Uterus (tissue), 4 donors: ENCODE measurements at places on chromosomes 7 and 10.

- H3K27me3 ChIP-seq, result no peaks in the 10 kb centered on the region
- no peak overlapping the region for H3K4me3 ChIP-seq
- no peak overlapping the region for H3K27ac ChIP-seq
- no peaks in the 10 kb centered on the region for H3K36me3 ChIP-seq
- no peak for DNase-seq
Measured at GRCh38 chr10:16853201-16853600, 36.0 kb upstream of the RSU1 start.

GRCh38 chr7:85000735-85001350 lies 186.0 kb downstream of the SEMA3D start:
- H3K27ac ChIP-seq, result no peak overlapping the region
- DNase-seq, result no peak
- no peak overlapping the region for H3K4me3 ChIP-seq
- no peaks in the 10 kb centered on the region for H3K27me3 ChIP-seq
- H3K4me1 ChIP-seq, result no peaks in the 10 kb centered on the region

DNA sequence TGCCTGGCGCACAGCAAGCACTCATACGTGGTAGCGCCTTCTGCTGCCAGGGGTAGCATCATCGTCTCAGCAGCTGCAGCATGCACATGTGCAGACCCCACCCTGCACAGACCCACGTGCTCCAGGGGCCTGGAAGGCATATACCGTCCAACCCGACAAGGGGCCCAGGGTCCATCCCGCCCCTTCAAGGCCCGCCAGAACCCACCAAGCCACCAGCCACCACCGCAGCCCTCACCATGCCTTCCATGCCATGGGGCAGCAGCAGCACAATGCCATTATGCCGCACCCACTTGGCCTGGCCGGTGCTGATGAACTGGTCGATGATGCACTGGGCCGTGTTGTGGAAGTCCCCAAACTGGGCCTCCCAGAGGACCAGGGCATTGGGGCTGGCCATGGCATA lies 22.7 kb downstream of the OGDHL start:
- no peaks in the 10 kb centered on the region for H3K27me3 ChIP-seq
- H3K36me3 ChIP-seq, result no peaks in the 10 kb centered on the region
- H3K4me1 ChIP-seq, result no peaks in the 10 kb centered on the region
- H3K27ac ChIP-seq, result no peak overlapping the region

DNA sequence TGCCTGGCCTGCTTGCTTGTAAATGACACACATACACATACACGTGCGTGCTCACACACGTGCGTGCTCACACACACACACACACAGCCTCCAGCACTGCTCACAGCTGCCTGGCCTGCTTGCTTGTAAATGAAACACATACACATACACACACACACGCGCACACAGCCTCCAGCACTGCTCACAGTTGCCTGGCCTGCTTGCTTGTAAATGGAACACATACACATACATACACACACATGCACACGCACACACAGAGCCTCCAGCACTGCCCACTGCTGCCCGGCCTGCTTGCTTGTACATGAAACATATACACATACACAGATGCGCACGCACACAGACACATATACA lies 397.2 kb downstream of the PLXNA4 start:
- H3K27ac ChIP-seq, result no peak overlapping the region
- H3K4me1 ChIP-seq, result no peaks in the 10 kb centered on the region
- DNase-seq, result no peak
- no peak overlapping the region for H3K4me3 ChIP-seq
- no peaks in the 10 kb centered on the region for H3K27me3 ChIP-seq

- H3K4me3 ChIP-seq, result no peak overlapping the region
- no peak overlapping the region for H3K27ac ChIP-seq
- H3K4me1 ChIP-seq, result no peaks in the 10 kb centered on the region
- DNase-seq, result no peak
- H3K36me3 ChIP-seq, result no peaks in the 10 kb centered on the region
- no peaks in the 10 kb centered on the region for H3K27me3 ChIP-seq
Measured at GRCh38 chr7:79489371-79489770, 35.9 kb upstream of the MAGI2 start.

GRCh38 chr7:33649476-33650441 lies 255.6 kb upstream of the BMPER start:
- H3K27ac ChIP-seq, result no peak overlapping the region
- no peak for DNase-seq
- no peaks in the 10 kb centered on the region for H3K4me1 ChIP-seq
- no peak overlapping the region for H3K4me3 ChIP-seq
- no peaks in the 10 kb centered on the region for H3K27me3 ChIP-seq

GRCh38 chr7:116239434-116239833 lies 29.1 kb downstream of the TES start:
- no peak overlapping the region for H3K4me3 ChIP-seq
- H3K27ac ChIP-seq, result peak overlapping the region; percentile 84
- no peaks in the 10 kb centered on the region for H3K4me1 ChIP-seq

- DNase-seq, result no peak
- no peaks in the 10 kb centered on the region for H3K27me3 ChIP-seq
- H3K27ac ChIP-seq, result no peak overlapping the region
- no peaks in the 10 kb centered on the region for H3K4me1 ChIP-seq
- H3K36me3 ChIP-seq, result no peaks in the 10 kb centered on the region
- H3K4me3 ChIP-seq, result no peak overlapping the region
Measured at GRCh38 chr10:129831150-129831549, 132.9 kb downstream of the EBF3 start.

DNA sequence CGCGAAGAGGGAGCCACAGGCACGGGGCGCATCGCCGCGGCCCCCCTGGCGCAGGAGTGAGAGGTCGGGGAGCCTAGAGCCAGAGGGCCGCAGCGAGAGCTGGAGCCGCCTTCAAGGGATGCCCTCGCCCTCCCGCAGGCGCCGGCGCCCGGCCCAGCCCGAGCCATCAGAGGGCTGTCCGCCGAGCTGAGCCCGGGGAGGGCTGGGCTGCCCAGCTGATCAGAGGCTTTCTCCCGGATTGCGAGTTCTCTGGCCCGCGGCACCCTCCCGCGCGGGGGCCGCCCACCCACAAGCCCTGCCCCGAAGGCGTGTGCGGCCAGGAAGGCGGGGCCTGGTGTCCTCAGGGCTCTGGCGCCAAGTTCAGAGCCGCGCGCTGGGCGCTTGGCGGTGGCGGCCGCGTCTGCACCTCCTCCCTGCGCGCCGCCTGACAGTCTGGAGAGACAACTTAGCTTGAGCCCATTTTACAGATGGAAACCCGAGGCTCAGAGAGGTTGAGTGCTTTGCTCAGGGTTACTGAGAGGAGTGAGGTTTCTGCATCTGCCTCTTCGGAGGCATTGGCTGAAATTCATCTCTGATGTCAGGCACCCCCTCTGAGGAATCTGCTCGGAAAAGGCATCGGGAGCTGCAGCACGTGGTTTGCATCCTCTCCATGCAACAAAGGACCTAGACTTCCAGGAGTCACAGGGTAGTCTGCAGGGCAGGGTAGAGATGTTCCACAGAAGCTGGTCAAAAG lies 3.8 kb upstream of the ANTXRL start:
- no peaks in the 10 kb centered on the region for H3K4me1 ChIP-seq
- peak overlapping the region; percentile 39 for H3K4me3 ChIP-seq
- peak; percentile 81 for DNase-seq
- no peaks in the 10 kb centered on the region for H3K27me3 ChIP-seq
- peak overlapping the region; percentile 64 for H3K27ac ChIP-seq

DNA sequence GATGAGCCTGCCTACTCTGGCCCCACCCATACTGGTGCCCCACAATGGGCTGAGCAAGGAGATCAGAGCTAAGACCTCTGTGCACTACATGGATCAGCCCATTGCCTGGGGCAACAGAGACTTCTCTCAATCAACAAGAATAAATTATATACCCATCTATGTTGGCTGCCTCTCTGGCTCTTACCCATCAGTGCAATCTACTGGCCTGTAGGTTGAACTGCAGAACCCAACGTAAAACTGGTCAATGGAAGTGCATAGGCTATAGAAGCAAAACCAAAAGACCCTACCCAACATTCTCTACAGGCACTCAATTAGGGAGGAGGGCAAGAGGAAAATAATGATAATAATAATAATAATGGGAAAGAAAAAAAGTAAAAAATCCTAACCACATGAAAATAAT lies 574.3 kb downstream of the MAGI2 start:
- H3K4me3 ChIP-seq, result no peak overlapping the region
- H3K27me3 ChIP-seq, result no peaks in the 10 kb centered on the region
- H3K36me3 ChIP-seq, result no peaks in the 10 kb centered on the region

DNA sequence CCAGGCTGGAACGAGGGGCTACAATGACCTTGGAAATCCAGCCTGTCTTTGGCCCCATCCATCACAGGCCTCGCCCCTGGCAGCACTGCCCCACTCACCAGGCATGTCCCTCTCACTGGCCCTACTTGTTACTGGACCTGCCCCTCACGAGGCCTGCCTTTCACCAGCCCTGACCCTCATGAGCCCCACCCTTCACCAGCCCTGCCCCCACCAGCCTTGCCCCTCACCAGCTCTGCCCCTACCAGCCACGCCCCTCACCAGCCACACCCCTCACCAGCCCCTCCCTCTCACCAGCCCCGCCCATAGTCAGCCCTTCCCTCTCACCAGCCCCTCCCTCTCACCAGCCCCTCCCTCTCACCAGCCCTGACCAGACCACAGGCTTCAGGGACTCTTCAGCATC lies 57.8 kb downstream of the COL26A1 start:
- no peak overlapping the region for H3K27ac ChIP-seq
- no peaks in the 10 kb centered on the region for H3K27me3 ChIP-seq
- no peaks in the 10 kb centered on the region for H3K4me1 ChIP-seq
- H3K4me3 ChIP-seq, result no peak overlapping the region

GRCh38 chr7:36390199-36391090 lies 783 bp downstream of the ANLN start:
- H3K27ac ChIP-seq, result peak overlapping the region; percentile 79
- DNase-seq, result peak; percentile 31
- no peaks in the 10 kb centered on the region for H3K27me3 ChIP-seq
- H3K4me1 ChIP-seq, result no peaks in the 10 kb centered on the region
- peak overlapping the region; percentile 46 for H3K4me3 ChIP-seq

- no peaks in the 10 kb centered on the region for H3K27me3 ChIP-seq
- H3K4me3 ChIP-seq, result no peak overlapping the region
- H3K4me1 ChIP-seq, result no peaks in the 10 kb centered on the region
- H3K36me3 ChIP-seq, result no peaks in the 10 kb centered on the region
- no peak overlapping the region for H3K27ac ChIP-seq
Measured at GRCh38 chr7:136412952-136413351, 435.8 kb upstream of the MTPN start.

- no peaks in the 10 kb centered on the region for H3K27me3 ChIP-seq
- H3K36me3 ChIP-seq, result no peaks in the 10 kb centered on the region
- no peak overlapping the region for H3K4me3 ChIP-seq
- H3K4me1 ChIP-seq, result no peaks in the 10 kb centered on the region
- H3K27ac ChIP-seq, result no peak overlapping the region
Measured at GRCh38 chr7:18144166-18144565, 116.5 kb upstream of the PRPS1L1 start.

- no peaks in the 10 kb centered on the region for H3K36me3 ChIP-seq
- no peaks in the 10 kb centered on the region for H3K27me3 ChIP-seq
- no peak overlapping the region for H3K27ac ChIP-seq
- no peaks in the 10 kb centered on the region for H3K4me1 ChIP-seq
Measured at GRCh38 chr10:101609481-101609880, 21.4 kb downstream of the DPCD start.

GRCh38 chr10:113929522-113929921 lies 75.1 kb downstream of the NHLRC2 start:
- H3K27ac ChIP-seq, result no peak overlapping the region
- no peaks in the 10 kb centered on the region for H3K4me1 ChIP-seq
- DNase-seq, result no peak

GRCh38 chr7:5443678-5444077 lies 20.0 kb upstream of the TNRC18 start:
- H3K4me3 ChIP-seq, result no peak overlapping the region
- H3K4me1 ChIP-seq, result no peaks in the 10 kb centered on the region
- H3K27ac ChIP-seq, result no peak overlapping the region
- H3K27me3 ChIP-seq, result no peaks in the 10 kb centered on the region
- no peak for DNase-seq

- no peaks in the 10 kb centered on the region for H3K4me1 ChIP-seq
- H3K36me3 ChIP-seq, result no peaks in the 10 kb centered on the region
- no peak overlapping the region for H3K4me3 ChIP-seq
- no peak for DNase-seq
- H3K27ac ChIP-seq, result no peak overlapping the region
Measured at GRCh38 chr10:6654571-6654970, 74.5 kb upstream of the PRKCQ start.

DNA sequence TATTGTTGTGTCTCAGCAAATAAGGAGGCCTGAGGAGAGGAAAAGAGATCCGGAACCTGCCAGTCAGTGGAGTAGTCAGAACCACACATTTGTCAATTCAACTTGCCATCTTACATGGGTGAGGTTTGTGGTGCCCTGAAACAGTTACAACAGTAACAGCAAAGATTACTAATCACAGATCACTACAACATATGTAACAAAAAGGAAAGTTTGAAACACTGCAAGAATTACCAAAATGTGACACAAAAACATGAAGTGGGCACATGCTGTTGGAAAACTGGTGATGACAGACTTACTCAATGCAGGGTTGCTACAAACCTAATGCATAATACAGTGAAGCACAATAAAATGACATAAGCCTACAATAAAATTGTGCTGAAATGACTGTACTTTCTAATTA lies 89.4 kb downstream of the LRRN3 start:
- H3K27me3 ChIP-seq, result no peaks in the 10 kb centered on the region
- H3K4me3 ChIP-seq, result no peak overlapping the region
- H3K27ac ChIP-seq, result no peak overlapping the region
- no peak for DNase-seq

- H3K4me1 ChIP-seq, result no peaks in the 10 kb centered on the region
- no peak overlapping the region for H3K27ac ChIP-seq
- no peaks in the 10 kb centered on the region for H3K36me3 ChIP-seq
- no peaks in the 10 kb centered on the region for H3K27me3 ChIP-seq
Measured at GRCh38 chr10:117865945-117866344, 180.8 kb downstream of the RAB11FIP2 start.

DNA sequence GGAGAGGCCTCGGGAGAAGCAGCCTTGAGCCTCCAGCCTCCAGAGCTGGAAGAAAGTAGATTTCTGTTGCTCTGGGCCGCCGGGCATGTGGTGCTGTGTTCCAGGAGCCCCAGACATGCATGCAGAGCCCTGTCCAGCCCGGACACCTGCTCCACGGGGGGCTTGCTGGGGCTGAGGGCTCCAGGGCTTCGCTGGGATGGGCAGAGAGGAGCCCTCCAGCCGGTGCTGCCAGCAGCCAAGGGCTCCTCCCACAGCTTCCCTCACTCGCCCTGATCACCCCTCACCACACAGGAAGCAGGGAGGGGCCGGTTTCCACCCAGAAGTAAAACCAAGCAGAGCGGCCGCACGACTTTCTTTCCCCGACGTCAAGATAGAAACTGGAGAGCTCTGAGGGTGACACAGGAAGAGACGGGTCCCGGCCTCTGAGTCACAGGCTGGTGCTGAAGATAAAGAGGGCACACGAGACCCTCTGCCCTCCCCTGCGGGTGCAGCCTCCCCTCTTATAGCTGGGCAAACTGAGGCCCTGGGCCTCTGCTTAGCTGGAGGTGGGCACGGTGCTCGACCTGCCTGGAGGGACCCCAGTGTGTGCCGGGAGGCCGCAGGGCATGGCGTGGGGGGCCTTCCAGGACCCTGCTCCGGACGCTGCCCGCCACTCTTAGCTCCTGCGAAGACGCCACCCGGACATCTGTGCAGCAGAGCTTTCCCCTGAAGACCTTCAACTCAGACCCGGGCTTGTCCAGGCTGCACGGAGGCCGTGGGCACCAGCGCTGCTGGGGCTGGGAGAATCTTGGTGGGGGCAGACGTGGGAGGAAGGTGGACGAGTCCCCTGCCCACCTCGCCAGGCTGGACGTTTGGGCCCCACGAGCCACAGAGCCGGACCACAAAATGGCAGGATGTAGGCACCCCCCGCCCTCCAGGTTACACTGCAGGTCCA lies 31.1 kb downstream of the ADAP1 start:
- no peak overlapping the region for H3K4me3 ChIP-seq
- peak; percentile 37 for DNase-seq
- no peak overlapping the region for H3K27ac ChIP-seq
- no peaks in the 10 kb centered on the region for H3K4me1 ChIP-seq
